ENCODE measurements at places on chromosomes 13 and 19. TPM values are rescaled to one million over a fixed set of nuclear protein-coding genes. Genes with fewer than 3 reads are reported as not detected.

CRB3 gene
- total RNA-seq: not detected

DCLK1 gene
- 10.5 TPM for total RNA-seq

ZNF793 gene
- 0.39 TPM for total RNA-seq

PEAK3 gene
- 0.51 TPM for total RNA-seq

ZNF850 gene
- 1.7 TPM for total RNA-seq

CYP2F1 gene
- not detected for total RNA-seq

SPACA4 gene
- not detected for total RNA-seq

- no peak for DNase-seq
These were observed 24.1 kb upstream of the SLITRK1 start for GRCh38 chr13:83906240-83906820.

DNA sequence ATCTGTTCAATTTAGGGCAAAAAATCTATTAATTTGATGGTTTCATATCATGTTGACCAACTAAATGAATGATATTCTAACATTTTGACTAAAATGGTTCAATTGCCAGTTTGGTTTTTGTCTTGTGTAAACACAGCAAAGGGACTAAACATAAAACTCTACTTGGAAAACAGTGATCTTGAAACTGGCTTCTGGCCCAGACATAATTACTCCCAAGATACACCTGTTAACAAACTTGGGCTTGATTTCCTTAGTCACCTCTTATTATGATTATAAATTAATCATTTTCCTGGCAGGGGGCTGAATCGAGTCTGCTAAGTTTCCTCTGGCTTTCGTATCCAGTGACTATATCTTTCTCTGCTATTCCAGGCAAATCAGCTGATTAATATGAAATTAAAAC lies 78.0 kb upstream of the OXGR1 start:
- no peak for DNase-seq

DNA sequence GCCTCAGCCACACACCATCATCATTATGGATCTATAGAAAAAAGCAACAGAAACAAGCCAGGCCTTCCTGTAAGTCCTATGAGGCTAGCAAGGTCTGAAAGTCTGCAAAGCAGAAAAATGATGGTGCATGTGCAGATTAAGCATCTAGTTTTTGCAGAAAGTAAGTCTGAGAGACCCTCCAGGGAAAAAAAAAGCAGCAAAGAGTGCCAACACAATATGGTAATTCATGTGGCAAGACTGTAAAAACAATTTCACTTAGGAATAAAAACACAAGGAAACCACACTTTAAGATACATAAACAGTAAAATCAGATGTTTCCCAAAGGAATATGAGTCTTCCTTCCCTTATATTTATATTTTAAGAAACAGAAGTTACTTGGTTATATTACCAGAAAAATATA lies 112.3 kb upstream of the FBXL3 start:
- DNase-seq: peak; percentile 5

DNA sequence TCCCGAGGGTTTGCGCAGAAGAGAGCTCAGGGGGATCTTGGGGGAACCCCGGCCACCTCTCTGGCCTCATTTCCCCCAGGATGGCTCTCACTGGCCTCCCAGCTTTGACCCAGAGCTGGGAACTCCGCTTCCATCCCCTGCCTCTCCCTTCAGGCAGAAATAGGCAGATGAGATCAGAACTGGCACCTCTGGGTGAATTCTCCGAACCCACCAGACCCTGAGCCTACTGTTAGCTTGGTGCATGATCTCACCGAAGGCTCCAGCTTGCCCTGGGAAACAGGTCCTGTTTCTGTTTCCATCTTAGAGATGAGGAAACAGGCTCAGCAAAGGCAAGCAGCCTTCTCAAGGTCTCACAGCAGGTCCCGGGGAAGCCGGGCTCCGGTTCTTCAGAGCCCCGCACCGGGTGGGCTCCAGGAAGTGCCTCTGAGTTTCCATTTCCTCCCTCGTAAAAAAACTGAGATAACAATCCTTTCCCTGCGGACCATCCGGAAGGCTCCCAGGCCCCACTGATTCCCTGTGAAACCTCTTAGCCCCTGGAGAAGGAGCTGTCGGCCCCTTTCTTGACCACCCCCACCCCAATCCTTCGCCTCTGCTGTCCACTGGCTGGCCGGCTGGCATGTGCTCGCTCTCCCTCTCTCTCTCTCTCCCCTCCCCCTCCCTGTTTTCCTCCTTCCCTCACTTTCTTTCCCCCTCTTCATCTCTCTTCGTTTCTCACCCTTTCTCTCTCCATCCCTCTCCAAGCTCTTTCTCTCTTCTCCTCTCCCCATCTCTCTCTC lies 2.1 kb downstream of the NECTIN2 start:
- no peak for DNase-seq

DNA sequence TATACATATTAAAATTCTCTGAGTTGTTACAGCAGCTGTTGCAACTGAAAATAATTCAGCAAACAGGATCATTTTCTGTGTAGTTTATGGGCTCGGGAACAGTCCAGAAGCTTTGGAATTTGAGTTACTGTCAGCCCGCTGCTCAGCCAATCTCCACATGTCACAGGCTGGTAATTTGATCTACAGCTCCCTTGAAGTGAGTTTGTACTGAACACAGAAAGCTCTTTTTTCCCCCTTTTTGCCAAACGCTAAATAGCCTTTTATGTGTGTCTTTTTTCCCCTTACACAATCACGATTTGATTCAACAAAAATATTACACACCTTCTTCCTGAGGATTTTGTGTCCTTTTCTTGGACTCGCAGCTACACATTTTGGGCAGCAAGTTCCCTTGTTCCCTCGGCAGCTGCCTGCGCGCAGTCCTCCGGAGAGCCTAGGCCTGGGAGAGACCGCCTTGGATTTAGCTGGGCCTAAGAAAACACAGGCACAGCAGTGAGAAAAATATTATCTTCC lies 371.4 kb downstream of the KCNRG start:
- no peak for DNase-seq

- no peak for DNase-seq
These were observed 3.0 kb downstream of the ZC3H4 start for GRCh38 chr19:47110521-47111005.

DNA sequence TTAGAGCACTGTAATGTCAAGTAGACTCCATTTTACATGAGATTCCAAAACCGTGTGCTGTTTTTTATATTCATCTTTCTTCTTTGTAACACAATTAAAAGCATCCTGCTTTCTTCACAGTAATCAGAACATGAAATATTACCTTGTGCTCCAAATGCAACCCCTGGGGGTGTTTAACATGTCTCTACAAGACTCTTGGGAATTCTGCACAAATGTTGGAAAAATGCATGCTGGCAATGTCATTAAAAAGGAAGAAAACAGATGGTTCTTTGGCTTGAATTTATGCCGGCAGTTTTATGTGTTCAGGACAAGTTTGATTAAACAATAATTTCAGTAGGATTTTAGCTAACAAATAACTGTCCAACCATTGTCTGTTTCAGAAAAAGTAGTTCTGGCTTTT lies 159.1 kb downstream of the LIG4 start:
- DNase-seq: no peak

GRCh38 chr13:59494560-59494970 lies 669.2 kb downstream of the DIAPH3 start:
- peak; percentile 78 for DNase-seq

- no peak for DNase-seq
These were observed 95.6 kb downstream of the DLEU7 start for GRCh38 chr13:50747737-50748350.

GRCh38 chr19:28670836-28671235 lies 542.1 kb downstream of the UQCRFS1 start:
- DNase-seq: no peak

GRCh38 chr13:59865398-59865797 lies 298.3 kb downstream of the DIAPH3 start:
- DNase-seq: no peak

GRCh38 chr13:46906405-46906804 lies 9.6 kb upstream of the HTR2A start:
- no peak for DNase-seq

- DNase-seq: no peak
These were observed 17.1 kb upstream of the LATS2 start for GRCh38 chr13:21078501-21078900.

DNA sequence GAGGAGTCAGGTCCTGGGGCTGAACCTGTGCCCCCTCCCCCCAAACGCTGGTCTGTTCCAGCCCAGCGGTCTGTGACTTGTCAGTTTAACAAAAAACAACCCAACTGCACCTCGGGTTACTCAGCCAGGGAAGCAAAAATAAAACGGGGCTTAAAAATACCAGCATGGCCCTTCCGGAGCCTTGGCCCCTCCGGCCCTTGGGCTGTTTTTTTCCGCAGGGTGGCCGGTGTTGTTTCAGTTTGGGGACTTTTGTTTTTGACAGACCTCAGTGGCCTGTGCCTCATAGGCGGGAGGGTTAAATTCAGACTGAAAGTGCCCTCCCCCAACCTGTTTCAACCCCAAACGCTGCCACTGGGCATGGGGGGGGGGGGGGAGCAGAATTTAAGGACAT lies 4.0 kb downstream of the TCF3 start:
- no peak for DNase-seq

- DNase-seq: no peak
These were observed 459.2 kb downstream of the MYO16 start for GRCh38 chr13:109088624-109088917.

- no peak for DNase-seq
These were observed 197.8 kb downstream of the NALCN start for GRCh38 chr13:101218484-101218883.

DNA sequence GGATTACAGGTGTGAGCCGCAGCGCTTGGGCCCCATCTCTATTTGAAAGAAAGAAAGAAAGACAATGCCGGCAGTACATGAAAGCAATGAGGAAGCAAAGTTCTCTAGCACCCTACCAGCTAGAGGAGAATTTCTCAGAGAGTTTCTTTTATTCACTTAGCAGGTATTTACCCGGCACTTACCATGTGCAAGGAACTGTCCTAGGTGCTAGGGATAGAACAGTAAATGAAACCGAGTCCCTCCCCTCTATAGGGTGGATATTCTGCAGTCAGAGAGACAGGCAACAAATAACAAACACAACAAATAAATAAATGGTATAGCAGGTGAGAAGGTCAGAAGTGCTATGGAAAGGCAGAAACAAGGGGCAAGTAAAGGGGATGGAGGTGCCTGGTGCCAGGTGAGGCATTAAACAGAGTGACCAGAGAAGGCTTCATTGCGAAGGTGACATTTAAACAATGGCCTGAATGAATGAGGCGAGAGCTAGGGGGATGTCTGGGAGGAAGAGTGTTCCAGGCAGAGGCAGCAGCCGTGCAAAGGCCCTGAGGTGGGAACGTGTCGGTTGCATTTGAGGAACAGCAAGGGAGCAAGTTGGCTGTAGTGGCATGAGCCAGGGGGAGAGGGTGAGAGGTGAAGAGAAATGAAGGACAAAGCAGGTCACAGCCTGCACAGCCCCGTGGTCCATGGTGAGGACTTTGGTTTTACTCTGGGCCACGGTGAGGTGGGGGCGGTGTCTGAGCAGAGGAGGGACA lies 10.8 kb upstream of the MYH14 start:
- no peak for DNase-seq

GRCh38 chr13:53028063-53028462 lies 550 bp upstream of the OLFM4 start:
- DNase-seq: no peak

DNA sequence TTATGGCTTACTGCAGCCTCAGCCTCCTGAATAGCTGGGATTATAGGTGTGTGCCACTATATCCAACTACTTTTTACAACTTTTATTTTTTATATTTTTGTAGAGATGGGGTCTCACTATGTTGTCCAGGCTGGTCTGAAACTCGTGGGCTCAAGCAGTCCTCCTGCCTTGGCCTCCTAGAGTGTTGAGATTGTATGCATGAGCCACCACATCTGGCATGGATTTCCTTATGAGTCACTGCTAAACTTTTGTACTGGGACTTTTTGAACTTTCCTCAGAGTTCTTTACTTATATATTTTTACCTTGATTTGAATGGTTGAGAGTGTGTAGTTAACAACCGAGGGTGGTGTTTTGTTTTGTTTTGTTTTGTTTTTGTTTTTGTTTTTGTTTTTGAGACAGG lies 33.4 kb downstream of the DNAJC3 start:
- no peak for DNase-seq

DNA sequence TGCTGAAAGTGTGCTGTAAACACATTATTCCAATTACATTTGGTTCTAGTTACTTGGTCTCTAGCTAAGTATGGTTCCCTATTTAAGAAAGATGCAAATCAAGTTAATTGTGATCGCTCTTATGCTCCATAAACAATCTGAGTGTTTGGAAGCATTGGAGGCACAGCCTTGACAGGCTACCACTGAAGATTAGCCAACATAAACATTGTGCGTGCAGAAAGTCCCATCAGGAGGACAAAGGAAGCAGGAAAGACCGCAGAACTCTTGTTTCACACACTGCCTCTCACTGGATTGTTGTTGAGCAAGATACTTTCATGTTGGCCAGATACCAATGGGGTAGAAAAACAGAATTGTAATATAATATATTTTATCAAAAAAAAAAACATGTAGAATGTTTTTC lies 814.4 kb downstream of the EFNB2 start:
- peak; percentile 23 for DNase-seq

- peak; percentile 91 for DNase-seq
These were observed 11.2 kb downstream of the IL17D start for GRCh38 chr13:20714563-20715329.

GRCh38 chr19:6047741-6048251 lies 62.5 kb downstream of the RFX2 start:
- DNase-seq: peak; percentile 46

DNA sequence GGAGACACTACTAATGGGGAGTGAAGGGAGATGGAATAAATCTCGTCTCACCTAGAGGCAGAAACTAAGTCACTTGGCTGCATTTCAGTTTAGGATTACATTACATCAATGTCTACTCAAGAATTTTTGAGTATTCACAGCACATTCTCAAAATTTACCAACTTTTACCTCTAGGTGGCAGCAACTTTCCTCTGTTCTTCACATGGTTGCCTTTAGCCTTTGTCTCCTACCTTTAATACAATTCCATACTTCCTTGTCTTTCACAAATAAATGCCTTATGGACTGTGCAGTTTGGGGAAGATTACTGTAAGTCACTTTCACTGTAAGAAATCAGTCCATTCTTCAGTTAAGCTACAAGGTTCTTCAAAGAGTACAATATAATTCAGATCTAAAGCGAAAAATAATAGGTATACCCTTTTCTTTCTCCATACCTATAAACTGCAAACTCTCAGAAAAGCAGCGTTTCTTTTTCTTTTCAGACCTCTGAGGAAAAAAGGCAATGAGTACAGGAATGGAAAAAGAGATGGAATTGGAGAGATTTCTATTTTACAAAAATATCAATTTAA lies 379.4 kb downstream of the KLF12 start:
- DNase-seq: peak; percentile 61

GRCh38 chr13:75581874-75582640 lies 32.5 kb downstream of the UCHL3 start:
- DNase-seq: no peak

- DNase-seq: no peak
These were observed 74.4 kb downstream of the DPF1 start for GRCh38 chr19:38149661-38150061.

GRCh38 chr13:28658539-28658795 lies 463 bp upstream of the POMP start:
- DNase-seq: no peak

DNA sequence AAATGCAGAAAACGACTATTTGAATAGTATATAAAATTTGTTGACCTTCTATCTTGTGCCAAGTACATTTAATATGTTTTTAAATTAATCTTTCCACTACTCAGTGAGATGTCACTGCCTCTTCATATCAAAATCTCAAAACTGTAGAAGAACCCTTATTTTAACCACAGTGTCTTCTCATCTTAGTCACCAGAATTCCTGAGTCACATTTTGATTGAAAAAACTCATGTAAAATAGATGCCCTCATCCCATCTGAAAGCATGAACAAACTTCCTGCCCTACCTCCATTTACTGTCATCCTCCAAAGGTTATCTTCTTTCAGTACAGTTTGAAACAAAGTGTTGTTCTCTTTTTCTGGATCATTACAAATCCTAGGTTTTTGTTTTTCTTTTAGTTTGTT lies 1215.4 kb downstream of the PCDH9 start:
- DNase-seq: no peak

GRCh38 chr19:47416643-47416985 lies 2.7 kb downstream of the MEIS3 start:
- DNase-seq: no peak

All from dermis microvascular lymphatic vessel endothelial cell (primary cell).